ENCODE measurements at places on chromosomes 12 and 14.

DNA sequence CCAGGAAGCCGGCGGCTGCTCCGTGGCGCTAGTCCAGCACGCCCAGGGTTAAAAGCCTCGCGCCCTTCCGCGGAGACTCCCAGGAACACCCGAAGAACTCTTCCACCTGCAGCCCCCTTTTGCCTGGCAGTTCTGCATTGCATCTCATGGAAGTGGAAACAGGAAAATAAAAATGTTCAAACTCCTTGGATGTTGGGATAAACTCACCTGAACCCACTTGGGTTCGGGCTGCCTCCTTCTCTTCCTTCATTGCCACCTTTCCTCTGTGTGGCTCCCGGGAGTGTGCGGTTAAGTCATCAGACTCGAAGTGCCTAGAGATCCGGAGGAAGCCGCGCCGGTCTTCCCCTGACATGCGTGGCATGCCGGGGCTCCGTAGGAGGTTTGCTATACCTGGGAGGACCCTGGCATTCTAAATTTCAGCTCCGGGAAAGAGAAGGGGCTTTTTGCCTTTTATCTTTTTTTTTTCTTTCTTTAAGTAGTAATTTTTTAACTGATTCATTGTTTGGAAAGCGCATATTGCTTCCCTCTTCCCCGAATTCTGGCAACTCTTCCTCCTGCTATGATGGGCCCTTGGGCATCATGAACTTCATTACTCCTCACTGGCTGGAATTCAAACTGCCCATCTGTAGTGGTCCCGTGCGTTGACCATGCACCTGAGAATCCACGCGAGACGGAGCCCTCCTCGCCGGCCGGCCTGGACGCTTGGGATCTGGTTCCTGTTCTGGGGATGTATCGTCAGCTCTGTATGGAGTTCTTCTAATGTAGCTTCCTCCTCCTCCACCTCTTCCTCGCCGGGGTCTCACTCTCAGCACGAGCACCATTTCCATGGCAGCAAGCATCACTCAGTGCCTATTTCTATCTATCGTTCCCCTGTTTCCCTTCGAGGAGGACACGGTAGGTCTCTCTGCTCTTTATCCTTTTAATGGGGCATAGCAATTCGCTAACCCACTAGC is 931.4 kb downstream of the DIO2 start:
- DNase-seq = no peak

DNA sequence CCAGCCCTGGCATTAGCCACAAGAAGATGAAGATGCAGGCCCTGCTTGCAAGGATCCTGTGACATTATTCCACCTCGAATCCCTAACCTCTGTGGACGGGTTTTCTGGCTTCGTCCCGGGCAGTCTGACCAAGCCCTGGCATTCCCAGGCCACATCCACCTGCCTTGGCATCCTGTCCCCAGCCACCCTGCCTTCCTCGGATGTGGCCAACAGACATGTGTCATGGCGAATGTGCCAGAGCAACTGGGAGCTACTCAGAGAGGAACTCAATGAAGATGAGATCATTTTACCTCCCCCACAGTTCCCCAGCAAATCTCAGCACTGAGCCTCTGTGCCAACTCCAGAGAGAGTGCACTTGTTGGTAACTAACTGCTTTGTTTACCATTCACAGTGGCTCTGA is 33.5 kb upstream of the KCNA5 start:
- DNase-seq = no peak

DNA sequence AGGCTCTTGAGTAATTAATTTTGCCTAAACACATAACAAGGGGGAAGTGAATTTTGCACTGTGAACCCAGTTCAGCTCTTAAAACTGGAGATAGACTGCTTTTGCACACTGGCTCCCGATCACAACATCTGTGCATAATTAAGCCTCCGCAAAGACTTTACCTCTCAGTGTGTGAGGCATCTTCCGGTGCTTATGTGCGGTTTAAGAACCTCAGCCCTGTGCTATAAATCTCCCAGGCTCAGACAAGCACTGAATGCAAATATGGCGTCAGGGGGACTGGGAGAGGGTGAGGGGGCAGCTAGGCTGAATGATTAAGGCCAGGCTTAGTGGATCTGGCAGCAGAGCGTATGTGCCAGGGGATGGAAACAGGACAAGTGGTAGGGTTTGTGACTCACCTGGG is 103.3 kb downstream of the ADCK1 start:
- DNase-seq = no peak

DNA sequence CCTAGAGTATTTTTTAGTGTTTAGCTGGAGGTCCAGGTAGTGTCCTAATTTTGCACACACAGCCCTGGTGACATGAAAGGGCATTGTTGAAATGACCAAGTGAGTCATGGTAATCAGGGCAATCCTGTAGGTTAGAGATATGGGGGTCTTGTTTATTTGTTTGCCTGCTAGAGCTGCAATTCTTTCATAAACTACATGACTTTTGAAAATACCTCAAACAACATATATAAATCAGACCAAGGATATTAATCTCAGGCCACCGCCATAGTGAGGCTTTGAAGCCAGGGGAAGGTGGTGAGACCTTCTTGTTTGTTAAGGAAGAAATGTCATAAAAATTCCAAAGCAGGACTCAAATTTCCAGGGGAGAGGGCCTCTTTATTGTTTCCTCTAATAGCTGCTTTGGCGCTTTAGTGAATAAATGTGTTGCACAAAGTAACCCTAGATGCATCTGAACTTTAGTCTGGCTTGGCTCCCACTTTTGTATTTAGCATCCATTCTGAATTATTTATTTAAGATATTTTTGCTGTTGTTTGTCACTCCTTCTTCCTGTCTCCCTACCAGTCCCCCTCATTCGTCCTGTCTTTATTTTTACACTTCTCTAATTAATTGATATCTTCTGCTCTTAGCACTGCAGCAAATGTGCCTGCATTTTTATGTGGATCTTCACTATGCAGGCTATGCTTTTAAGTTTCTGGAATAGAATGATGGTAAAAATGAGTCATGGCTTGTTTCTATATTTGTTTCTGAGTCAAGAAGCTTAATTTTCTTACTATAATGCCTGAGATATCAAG is 430.3 kb downstream of the RAD51B start:
- DNase-seq = peak; percentile 52

DNA sequence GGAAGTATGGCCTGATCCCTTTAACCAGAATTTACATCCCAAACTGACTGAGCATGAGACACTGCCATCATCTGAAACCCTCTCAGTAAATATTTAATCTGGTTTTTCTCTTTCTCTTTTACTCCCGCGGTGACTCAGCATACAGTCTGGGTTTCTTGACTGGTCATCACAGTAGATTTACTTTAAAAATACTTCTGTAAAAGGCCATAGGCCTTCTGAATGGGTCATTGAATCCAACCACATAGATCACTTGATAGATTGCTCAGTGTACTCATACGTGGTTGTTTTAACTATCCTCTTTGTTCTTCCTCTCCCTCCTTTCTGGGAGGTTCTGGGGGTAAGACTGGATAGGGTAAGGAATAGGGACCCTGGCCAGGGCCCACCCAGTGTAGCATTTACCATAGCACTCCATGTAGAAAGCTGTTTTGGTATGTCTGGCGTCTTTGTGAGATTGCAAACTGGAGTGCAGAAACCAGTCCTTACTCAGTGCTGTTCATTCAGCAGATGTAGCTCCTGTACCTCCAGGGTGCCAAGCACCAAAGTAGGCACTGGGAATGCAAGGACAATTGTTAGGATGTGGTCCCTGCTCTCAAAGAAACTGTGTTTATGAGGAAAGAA is 165.7 kb downstream of the SRGAP1 start:
- DNase-seq = no peak

DNA sequence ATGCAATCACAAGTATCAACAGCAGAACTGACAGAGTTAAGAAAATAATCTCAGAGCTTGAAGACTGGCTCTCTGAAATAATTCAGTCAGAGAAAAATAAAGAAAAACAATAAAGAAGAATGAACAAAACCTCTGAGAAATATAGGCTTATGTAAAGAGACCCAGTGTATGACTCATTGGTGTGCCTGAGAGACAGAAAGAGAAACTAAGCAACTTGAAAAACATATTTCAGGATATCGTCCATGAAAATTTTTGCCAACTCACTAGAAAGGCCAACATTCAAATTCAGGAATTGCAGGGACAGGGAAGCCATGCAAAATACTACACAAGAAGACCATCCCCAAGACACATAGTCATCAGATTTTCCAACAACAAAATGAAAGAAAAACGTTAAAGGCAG is 56.2 kb downstream of the APOBEC1 start:
- DNase-seq = no peak

DNA sequence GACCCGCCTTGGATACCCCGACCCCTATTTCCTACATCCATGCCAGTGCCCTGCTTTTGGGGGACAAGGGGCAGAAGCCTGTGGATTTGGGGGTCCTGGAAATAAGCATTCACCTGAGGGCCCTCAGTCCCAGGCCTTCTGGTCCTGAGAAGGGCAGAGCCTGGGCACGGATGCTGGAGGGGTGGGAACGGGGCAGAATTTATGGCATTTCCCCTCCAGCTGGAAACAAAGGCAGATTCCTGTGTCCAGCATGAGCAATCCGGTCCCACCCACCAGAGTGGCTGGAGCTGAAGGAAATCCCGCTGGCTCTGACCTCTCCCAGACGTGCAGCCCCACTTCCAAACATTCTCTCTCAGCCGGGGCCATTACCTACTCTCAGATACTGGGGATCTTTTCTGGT is 9.3 kb downstream of the ANKRD33 start:
- DNase-seq = no peak

- DNase-seq = peak; percentile 77
Measured at GRCh38 chr14:64880221-64881121, 764 bp upstream of the SPTB start.

DNA sequence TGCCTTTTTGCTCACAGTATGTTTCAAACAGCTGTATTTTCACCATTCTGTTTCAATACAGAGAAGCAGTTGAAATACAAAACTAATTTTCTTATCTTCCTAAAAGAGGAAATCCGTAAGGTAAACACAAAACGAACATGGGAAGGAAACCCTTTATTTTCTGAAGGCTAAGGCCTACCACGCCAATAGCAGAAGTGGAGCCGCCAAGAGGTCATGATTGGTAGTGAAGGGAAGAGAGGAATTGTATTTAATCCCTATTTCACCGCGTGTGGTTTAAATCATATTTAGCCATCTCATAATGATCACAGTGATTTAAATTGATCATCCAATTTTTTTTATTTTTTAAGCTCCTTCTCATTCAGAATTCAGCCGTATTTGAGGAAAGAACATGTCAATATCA is 398.2 kb downstream of the PRKD1 start:
- peak; percentile 3 for DNase-seq

DNA sequence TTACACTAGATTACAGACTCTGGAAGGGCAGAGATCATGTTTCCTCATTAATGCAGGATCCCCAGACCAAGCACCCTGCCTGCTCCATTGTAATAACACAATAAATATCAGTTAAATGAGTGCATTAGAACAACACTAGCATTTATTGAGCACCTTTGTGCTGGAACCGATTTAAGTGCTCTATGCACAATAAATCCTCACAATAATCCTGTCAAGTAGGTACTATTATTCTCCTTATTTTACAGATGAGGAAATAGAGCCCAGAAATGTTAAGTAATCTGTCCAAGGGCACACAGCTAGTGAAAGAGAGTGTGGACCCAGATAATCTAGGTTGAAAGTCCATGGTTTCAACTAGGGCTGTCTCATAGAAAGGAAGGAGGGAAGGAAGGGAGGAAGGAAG is 69.8 kb downstream of the MAP1LC3B2 start:
- DNase-seq = no peak

GRCh38 chr12:65343230-65343629 is 64.7 kb downstream of the MSRB3 start:
- peak; percentile 46 for DNase-seq

DNA sequence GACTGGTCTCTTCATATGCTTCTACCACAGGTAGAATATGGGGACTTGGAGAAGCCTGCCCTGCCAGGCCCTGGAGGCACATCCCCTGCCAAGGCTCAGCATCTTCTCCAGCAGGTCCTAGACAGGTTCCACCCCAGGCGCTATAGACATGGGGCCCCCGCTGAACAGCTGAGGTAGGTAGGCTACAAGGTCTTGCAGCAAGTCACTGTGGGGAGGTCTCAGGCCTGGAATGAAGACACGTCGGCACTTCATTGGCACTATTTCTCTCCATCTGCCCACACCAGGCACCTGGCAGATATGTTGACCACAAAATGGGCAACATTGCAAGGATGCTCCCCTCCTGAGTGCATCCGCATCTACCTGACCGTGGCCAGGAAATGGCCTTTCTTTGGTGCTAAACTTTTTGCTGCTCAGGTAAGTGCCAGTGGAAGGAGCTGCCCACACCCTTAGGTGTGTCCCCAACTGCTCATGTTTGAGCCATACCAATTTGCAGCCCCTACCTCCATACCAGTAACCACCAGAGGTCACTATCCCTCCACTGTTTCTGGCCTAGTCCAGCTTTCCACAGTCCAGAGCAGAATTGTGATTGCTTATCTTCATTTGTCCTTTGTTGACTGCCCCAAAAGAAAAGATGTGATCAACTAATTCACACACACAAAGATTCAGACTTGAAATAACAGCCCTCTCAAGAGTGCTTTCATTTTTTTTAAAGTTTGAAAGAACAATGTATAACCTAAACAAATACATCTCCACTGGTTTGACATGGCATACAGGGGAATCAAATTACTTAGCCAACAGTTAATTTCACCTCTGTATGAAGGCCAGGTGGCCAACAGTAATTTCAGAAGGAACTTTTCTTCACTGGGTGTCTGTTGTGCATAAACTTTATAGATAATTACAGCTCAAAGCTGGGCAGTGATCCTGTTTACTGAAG is 16.1 kb downstream of the PIGH start:
- DNase-seq = peak; percentile 79

DNA sequence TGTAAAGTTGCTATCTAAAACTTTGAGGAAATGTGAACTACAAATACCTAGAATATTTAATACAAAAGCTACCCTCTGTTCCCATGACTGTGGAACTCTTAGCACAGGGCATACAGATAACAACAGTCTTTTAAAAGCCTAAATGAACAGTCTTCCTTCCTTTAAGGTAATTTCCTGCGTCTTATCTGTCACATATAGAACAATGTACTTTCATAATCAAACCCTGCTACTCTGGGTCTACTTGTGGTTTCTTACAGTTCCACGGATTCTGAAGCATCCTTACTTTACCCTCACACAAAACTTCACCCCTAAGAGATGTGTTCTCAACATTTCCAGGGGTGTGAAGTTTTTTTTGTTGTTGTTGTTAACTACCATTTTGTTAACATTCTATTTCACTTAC is 5.1 kb downstream of the PKP2 start:
- no peak for DNase-seq

DNA sequence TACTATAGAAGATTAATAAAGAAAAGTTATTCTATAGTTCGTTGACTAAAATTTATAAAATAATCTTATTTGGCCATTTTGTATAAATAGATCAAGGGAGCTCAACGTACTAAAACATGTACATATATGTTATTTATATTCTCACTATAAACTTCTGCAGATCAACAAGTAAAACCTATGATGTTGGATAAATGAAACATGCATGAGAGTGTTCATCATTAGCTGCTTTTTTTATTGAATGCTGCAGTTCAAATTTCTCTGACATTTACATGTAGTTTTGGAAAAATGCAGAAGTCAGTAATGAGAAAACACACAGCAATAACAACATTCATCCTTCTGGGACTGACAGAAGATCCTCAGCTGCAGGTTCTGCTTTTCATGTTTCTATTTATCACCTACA is at the start of gene OR6C68:
Gene OR6C68, plus strand, starts transcription at position 301 of the 400 bp plus-strand sequence. Its CDS starts 0 bp downstream, at position 301.
- DNase-seq = no peak

- no peak for DNase-seq
Measured at GRCh38 chr14:100323942-100324307, 786 bp downstream of the SLC25A47 start.

Data from cerebellar cortex (tissue), 1 donor.